ENCODE measurements at places on chromosomes 12 and 14.

DNA sequence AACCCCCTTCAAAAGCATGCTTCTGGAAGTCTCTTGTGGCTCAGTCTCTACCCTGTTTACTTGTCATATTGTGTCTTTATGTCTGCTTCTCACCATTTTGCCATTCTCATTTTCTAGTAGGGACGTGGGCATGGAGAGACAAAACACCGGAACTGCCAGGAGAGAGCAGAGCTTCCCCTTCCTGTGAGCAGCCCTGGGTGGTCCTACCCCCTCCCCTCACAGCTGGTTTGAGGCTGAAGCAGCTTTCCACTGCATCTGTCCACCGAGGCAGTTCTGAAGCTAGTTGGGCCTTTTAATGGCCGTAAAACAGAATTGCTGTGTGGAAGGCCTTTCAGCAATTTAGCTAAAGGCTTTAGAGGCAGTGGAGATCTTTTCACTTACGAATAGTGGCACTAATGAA lies 77.0 kb downstream of the PELI2 start:
- DNase-seq: no peak

DNA sequence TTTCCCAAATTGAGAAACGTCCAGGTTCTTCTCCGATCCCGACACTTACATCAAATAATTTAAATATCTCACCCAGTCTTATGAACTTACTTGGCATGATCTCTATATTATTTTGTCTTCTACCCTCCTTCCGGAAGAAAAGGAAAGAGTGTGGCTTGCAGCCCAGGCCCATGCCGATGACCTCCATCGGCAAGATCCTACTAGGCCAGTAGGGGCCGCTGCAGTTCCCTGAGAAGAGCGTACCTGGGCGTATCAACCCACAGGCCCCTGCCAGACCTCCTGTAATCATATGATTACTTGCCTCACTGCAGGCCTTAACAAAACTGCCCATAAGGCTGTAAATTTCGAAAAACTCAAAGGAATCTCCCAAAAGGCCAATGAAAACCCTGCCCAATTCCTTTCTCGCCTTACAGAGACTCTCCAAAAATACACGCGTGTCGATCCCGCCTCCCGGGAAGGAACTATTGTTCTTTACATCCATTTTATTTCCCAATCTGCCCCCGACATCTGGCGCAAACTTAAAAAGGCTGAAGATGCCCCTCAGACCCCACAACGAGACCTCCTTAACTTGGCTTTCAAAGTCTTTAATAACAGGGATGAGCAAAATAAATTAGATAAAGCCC lies 69.6 kb downstream of the MOK start:
- DNase-seq: peak; percentile 52

- no peak for DNase-seq
Observed at GRCh38 chr14:105395538-105395854, 2.8 kb upstream of the TEX22 start.

- peak; percentile 27 for DNase-seq
Observed at GRCh38 chr14:70714055-70714550, 72.4 kb downstream of the TTC9 start.

DNA sequence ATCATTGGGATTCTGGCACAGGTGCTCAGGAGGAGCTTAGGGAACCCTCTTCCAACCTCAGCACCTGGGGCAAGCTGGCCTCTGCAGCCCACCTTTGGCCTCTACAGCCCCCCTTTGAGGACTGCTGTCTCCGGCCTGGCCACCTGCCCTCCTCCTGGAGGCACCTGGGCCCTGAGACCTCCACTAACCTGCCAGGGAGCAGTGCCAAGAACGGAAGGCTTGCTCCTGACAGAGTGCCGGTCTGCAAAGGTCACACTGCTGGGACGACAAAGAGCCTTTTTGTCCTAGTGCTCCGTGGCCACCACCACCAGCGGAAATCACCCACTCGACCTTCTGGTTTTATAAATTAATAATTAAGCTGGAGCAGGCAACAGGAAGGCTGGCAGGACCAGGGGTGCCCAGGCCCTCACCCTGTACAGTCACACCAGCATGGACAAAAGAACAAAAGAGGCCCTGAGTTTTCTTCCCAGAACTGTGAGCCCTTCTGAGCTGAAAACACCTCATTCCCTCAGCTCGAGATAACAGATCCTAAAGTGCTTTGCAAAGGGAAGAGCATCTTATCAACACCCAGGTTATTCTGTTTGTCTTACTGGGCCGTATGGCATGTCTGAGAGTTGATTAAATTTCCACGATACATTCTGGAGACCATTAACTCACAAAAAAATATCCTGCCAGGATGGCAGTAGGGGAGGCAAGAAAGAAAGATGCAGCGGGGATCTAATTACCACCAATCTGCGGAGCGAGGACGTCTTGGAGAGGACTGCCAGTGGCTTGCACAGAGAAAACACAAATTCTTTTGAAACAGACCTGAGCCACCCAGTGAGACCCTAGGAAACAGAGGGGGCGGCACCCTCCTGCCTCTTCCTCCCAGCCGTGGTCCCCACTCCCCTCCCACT lies 8.2 kb downstream of the TESC start:
- no peak for DNase-seq

DNA sequence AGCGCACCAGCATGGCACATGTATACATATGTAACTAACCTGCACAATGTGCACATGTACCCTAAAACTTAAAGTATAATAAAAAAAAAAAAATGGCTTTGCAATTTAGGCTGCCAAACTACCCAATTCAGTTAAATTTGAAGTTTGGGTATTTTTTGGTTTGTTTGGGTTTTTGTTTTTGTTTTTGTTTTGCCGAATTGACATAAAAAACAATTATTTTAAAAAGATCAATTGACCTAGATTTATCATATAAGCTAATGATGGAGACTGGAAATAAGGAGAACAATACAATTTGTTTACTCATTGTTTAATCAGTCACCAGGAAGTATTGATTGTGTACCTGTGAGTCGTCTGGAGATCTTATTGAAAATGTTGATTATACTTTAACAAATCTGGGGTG lies 62.1 kb upstream of the GARIN2 start:
- no peak for DNase-seq

DNA sequence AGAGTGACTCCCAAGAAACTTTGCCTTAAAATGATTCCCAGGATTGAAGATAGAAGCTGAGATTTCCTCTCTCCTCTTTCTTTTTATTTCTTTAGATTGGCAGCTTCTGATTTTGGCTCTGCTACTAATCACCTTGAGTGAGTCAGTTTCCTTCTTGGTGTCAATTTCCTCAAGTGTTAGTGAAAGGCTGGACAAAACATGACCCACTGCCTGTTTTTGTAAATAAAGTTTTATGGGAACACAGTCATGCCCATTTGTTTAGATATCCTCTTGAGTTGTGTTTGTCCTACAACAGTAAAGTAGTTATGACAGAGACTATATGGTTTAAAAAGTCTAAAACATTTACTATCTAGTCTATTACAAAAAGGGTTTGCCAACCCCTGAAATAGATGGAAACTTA lies 227.2 kb upstream of the TBX3 start:
- DNase-seq: no peak

- no peak for DNase-seq
Observed at GRCh38 chr14:95507701-95508103, 8.7 kb downstream of the SYNE3 start.

GRCh38 chr12:106138633-106139421 lies at the start of gene NUAK1:
TSS of gene NUAK1 (minus strand) at chr12:106138954. CDS start at chr12:106138653, 301 bp downstream.
- DNase-seq: no peak

- no peak for DNase-seq
Observed at GRCh38 chr12:4275870-4276301, 2.3 kb downstream of the CCND2 start.

GRCh38 chr12:72828662-72829324 lies 556.6 kb downstream of the TRHDE start:
- no peak for DNase-seq

GRCh38 chr12:24705741-24706358 lies 243.1 kb downstream of the BCAT1 start:
- DNase-seq: no peak

GRCh38 chr12:64392221-64392620 lies 1.7 kb upstream of the C12orf56 start:
- no peak for DNase-seq

DNA sequence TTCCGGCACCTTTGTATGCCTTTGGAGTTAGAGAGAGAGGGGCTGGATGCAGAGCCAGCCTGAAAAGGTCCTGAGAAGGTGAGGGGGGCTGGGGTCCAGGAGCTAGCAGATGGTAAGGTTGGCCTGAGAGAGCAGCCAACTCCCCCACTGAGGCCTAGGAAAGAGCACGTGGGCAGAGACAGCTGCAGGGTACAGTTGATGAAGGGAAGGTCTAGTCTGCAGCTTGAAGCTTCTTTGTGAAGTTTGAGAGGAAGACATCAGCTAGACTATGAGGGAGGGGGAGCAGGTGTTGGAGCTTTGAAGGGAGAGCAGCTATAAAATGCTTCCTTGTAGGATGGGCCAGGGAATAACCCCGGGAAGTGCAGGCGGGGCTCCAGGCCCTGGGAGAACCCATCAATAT lies 289.3 kb upstream of the AMIGO2 start:
- DNase-seq: no peak

GRCh38 chr12:118060301-118061010 lies 523 bp downstream of the WSB2 start:
- DNase-seq: no peak

GRCh38 chr12:92987362-92987761 lies 58.3 kb upstream of the EEA1 start:
- no peak for DNase-seq

DNA sequence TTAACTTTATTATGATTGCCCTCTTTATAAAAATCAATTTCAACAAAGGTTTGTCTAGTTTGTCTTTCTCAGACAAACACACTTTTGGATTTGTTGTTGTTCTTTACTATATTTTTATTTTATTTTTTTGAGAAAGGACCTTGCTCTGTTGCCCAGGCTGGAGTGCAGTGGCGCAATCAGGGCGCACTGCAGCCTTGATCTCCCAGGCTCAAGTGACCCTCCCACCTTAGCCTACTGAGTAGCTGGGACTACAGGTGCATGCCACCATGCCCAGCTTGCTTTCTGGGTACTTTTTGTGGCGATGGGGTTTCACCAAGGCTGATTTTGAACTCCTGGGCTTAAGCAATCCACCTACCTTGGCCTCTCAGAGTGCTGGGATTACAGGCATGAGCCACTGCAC lies 64.4 kb upstream of the CFL2 start:
- no peak for DNase-seq

- no peak for DNase-seq
Observed at GRCh38 chr14:89654998-89655397, 238.0 kb upstream of the FOXN3 start.

Measured in stimulated activated CD4-positive, alpha-beta T cell treated with anti-CD3 and anti-CD28 coated beads, TNF-alpha, amount 100 ng/mL, for 24 hours (primary cell).